ENCODE measurements at places on chromosomes 4 and X. TPM values are rescaled to one million over a fixed set of nuclear protein-coding genes. Genes with fewer than 3 reads are reported as not detected.

Gene ASMT
- not detected for total RNA-seq

Gene RIPPLY1
- not detected for total RNA-seq

Gene ARL9
- total RNA-seq, result 0.54 TPM

Gene FHIP1A
- total RNA-seq, result 19.5 TPM

Gene ARHGAP36
- not detected for total RNA-seq

Gene PPEF2
- total RNA-seq, result not detected

Gene RTL3
- 3.2 TPM for total RNA-seq

Gene FAM199X
- total RNA-seq, result 33.8 TPM

Gene GLUD2
- total RNA-seq, result 1.1 TPM

Gene NLGN3
- total RNA-seq, result 1.7 TPM

Gene TIGD4
- 0.62 TPM for total RNA-seq

Gene MGST2
- 53.9 TPM for total RNA-seq

Gene IQSEC2
- 14.9 TPM for total RNA-seq

Gene OTUD6A
- not detected for total RNA-seq

Gene LARP7
- total RNA-seq, result 74.2 TPM

Gene F9
- not detected for total RNA-seq

Gene PF4V1
- not detected for total RNA-seq

Gene RBM47
- 18.8 TPM for total RNA-seq

Gene GPR173
- 1.0 TPM for total RNA-seq

Gene HSPA4L
- 8.2 TPM for total RNA-seq

Gene CHST7
- 22.3 TPM for total RNA-seq

Gene RAB40AL
- total RNA-seq, result not detected

Gene ALG13
- total RNA-seq, result 58.0 TPM

Gene SSX3
- total RNA-seq, result not detected

Gene CCNQ
- 30.7 TPM for total RNA-seq

Gene PNPLA4
- 7.9 TPM for total RNA-seq

Gene H2AZ1
- 193 TPM for total RNA-seq

Gene PNCK
- total RNA-seq, result 55.9 TPM

All from gastroesophageal sphincter (tissue), 4 donors.